ENCODE measurements at places on chromosomes 16 and 17.

GRCh38 chr17:28765038-28765437 is 21.2 kb downstream of the TRAF4 start:
- DNase-seq: no peak

GRCh38 chr16:87931504-87931903 is 4.8 kb downstream of the CA5A start:
- DNase-seq: no peak

DNA sequence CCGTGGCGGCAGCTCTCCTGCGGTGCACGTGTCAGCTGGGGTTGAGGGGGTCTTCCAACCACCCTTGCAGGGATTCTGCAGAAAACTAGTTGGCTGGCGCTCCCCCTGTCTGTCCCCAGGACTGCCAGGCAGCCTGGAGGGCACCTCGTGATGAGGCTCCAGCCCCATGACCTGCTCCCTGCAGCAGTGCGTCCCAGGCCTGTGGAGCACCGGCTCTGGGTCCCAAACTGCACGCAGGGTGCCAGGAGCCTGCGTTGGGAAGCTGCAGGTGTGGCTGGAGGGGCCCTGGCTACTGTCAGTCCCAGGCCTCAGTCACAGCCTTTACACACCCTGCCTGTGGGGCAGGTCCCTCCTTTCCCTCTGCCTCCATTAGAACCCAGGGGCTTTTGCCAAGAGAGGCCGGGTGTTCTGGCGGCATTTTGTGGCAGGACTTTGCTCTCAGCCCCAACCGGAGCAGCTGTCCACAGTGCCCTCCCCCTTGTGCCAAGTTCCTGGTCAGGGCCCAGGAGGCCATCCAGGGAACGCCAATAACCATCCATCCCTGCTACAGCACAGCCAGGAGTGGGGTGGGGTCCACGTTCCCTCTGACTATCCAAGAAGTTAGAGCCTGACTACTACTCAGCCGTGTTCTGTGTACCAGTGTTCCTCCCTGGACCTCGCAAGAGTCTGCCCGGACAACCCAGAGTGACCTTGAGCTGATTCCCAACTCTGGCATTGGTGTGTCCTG is 9.2 kb downstream of the CHMP6 start:
- DNase-seq: no peak

DNA sequence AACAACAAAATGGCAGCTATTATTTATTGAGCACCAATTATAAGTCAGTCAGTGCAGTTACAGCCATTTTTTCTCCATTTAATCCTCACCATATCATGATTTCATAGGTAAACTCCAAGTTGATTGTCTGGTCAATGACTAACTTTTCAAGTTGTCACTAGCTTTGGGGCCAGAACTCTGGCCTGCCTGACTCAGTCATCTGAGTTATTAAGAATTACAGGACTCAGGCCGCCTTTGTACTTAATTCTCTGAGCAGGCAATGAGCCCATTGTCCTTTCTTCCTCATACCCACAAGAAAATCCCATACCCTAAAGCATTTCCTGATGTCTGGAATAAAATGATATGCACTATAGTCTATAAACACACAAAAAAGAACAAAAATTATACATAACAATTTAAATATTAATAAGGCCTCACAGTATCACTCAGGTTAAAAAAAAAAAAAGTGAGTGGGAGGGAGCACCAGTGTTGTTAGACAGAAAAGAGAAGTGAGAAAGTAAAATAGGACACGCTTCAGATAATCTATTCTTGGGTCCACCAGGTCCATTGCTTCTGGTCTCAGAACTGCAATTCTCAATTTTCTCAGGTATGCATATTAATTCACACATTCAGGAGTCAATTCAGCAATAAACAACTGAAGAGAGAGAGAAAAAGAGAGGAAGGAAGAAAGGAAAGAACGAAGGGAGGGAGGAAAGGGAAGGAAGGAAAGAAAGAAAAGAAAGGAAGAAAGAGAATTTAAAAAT is 70.2 kb downstream of the SPAG9 start:
- DNase-seq: no peak

GRCh38 chr17:73410586-73411312 is 98.9 kb upstream of the CDC42EP4 start:
- no peak for DNase-seq

GRCh38 chr16:73036074-73036826 is 11.7 kb downstream of the ZFHX3 start:
- DNase-seq: no peak

- peak; percentile 51 for DNase-seq
Measured at GRCh38 chr16:81526935-81527334, 82.3 kb downstream of the CMIP start.

DNA sequence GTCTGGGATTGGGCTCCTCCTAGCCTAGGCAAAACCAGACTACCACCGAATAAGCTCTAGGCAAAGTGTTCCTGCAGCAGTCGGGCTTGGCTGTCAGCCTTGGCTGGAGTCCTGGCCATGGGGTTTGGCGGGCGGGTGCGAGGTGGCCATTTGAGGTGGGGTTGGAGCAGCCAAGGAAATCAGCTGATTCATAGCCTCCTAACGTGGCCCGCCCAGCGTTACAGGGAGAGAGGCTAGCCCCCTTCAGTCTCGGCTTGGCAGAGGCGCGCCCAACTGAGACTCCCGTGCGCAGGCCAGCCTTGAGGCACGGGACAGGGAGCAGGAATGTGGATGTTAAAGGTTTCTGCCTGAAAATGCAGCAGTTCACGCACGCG is 1.9 kb downstream of the PMP22 start:
- DNase-seq: no peak

DNA sequence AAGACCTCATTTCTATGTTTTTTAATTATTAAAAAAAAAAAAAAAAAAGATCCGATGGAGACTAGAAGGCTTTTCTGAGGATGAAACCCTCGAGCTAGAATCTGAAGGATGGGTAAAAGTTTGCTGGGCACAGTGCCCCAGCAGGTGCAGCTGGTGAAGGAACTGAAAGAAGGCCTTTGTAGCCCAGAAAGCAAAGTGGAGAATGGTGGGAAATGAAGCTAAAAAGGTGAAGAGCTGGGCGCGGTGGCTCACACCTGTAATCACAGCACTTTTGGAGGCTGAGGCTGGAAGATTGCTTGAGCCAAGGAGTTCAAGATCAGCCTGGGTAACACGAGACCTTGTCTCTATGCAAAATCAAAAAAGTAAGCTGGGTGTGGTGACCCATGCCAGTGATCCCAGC is 50.3 kb upstream of the SEC14L1 start:
- no peak for DNase-seq

DNA sequence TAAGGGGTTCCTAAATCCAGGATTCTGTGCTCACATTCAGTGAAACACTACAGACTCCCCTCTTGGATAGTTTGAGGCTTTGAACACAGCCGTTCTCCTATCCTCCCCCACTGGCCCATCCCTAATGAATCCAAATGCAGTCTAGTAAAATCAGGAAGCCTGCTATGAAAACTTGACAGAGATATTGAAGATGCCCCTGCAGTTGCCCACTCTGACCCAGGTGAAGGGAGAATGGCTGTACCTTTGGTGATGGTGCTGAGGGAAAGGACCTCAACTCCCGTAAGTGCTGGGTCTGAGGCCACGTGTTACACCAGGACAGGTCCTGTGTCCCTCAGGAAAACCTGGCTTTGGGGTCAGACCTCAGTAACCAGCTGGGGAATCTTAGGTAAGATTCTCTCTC is 54.4 kb downstream of the SF3B3 start:
- DNase-seq: no peak

GRCh38 chr17:8081876-8082275 is 5.6 kb downstream of the ALOX12B start:
- no peak for DNase-seq

DNA sequence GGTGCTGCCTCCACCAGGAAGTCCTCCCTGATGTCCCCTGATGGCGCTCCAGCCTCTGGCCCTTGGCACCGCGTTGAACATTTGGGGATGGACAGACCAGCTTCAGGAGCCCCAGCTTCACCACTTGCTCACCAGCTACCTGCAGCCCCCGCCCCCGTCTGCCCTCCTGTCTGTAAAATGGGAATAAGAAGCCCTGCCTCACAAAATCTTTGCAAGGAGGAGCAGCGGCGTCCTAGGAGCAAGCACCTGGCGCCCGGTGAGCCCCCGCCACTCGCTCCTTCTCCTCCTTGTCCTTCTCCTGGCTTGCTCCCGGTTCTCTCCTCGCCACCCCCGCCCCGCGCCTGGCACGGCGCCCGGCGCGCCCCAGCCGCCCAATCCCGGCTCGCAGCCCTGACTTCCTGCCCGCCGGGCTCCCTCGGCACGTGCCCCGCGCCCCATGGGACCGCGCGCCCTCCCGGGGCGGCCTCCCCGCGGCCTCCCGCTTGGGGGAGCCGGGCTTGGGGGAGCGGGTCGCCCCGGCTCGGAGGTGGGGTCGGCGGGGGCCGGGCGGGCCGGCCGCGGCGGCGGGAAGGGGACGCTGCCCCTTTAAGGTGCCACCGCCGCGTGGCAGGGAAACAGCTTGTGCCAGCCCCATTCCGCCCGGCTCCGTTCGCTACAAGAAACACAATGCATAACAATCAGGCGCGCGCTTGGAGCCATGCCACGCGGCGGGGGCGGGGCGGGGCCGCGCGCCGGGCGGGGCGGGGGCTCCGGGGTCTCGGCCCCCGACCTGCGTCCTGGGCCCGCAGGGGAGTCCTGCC is 9.1 kb upstream of the PPP1R1B start:
- DNase-seq: peak; percentile 87

GRCh38 chr17:40326832-40327199 is 17.8 kb downstream of the RARA start:
- no peak for DNase-seq

- no peak for DNase-seq
Measured at GRCh38 chr17:13035420-13035819, 17.6 kb upstream of the ELAC2 start.

DNA sequence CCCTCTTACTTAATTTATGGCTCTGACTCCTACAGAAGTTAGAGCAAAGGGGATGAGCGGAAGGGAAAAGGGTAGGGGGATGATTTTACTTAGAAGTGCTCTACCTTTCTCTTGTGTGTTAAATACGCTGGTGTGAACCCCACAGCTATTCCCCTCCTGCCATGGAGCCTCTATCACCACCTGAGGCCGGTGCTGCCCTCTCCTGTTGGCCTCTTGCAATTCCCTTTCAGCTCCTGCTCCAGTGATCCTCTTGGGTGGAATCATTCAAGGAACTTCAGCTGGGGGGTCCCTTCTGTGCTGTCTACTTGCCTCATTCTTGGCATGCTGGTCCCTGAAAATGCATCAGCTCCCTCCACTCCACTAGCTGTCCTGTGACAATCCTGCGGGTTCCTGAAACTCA is 41.8 kb upstream of the CDH8 start:
- DNase-seq: peak; percentile 40

GRCh38 chr16:84616515-84616914 is 1.4 kb downstream of the COTL1 start:
- no peak for DNase-seq

- DNase-seq: peak; percentile 96
Measured at GRCh38 chr17:50947782-50948543, 81.8 kb upstream of the TOB1 start.

- DNase-seq: no peak
Measured at GRCh38 chr17:77391668-77392375, 251.1 kb downstream of the SEC14L1 start.

- DNase-seq: no peak
Measured at GRCh38 chr16:53098526-53099317, 43.9 kb downstream of the CHD9 start.

- no peak for DNase-seq
Measured at GRCh38 chr16:51312363-51313150, 161.5 kb upstream of the SALL1 start.

GRCh38 chr17:33241390-33241789 is 51.7 kb downstream of the ASIC2 start:
- DNase-seq: no peak

DNA sequence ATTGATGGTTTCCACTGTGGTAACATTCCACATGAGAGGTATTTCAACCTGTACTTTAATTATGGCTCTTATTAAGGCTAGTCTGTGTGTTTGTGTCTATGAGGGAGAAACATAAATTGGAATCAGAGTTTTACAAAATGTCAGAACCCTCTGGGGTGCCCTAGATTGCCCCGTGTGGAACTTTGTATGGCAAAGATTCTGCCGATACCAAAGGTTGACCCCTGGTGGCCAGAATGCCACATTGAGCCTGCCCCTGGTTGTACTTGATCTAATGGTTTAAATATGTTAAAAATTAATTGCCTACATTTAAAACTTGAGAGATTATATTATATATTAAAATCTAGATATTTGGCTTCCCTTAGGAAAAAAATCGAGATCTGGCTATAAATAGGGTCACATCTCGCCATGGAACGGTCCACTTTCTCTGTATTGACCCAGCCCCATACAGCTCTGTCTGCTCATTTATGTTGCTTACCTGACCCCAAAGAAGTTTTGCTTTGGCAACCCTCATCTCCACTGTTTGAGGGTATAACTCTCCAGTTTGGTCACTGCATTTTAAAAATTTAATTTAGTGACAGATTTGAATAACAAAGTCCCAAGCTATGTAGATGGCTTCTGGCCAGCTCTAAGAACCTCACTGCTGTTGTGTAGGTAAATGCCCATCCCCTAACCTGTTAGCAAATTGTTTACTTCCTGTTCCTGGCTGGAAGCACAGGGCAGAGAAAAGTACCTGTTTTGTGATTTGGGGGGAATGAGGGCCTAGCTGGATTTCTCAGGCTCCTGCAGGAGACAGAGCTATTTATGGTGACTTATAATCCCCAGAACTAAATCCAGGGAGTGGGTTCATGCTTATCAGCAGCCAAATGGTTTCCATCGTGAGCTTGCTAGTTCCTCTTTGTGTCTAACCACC is 95.0 kb downstream of the PLCG2 start:
- peak; percentile 64 for DNase-seq

GRCh38 chr16:66508248-66508913 is 41.5 kb downstream of the TK2 start:
- no peak for DNase-seq

GRCh38 chr16:72815348-72816318 is 232.3 kb downstream of the ZFHX3 start:
- DNase-seq: no peak

GRCh38 chr17:235831-236640 is 54.6 kb upstream of the DOC2B start:
- DNase-seq: no peak

GRCh38 chr17:78939615-78940014 is 14.4 kb upstream of the TIMP2 start:
- no peak for DNase-seq

DNA sequence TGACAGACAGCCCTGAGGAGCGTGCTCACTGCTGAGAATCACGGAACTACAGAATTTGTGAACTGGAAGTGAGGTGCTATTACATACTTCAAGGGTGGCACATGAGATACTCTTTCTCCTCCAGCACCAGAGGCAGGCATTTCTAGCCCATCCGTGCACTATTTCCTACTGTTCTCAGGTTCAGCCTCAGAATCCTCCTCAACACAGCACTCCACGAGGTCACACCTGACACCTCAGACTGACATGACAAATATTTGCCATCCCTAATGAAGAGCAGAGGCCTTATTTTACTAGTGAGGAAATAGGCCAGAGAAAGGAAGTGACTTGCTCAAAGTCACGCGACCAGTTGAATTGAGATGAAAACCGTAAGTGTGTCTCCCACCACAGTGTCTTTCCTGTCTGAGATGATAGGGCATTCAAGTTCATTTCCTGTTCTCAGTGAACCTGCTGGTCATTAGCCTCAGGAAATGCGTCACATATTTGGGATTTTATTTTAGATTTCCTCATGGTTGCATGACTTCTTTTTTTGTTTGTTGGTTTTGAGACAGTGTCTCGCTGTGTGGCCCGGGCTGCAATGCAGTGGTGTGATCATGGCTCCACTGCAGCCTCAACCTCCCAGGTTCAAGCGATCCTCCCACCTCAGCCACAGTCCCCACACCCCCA is 23.6 kb downstream of the SEZ6 start:
- DNase-seq: peak; percentile 15

GRCh38 chr17:38616361-38616760 is 10.6 kb upstream of the SRCIN1 start:
- no peak for DNase-seq

- DNase-seq: no peak
Measured at GRCh38 chr16:79563921-79564320, 36.6 kb downstream of the MAF start.

- no peak for DNase-seq
Measured at GRCh38 chr17:66885417-66885816, 50.5 kb downstream of the CACNG5 start.
